Stimulated activated CD8-positive, alpha-beta memory T cell treated with anti-CD3 and anti-CD28 coated beads, Interleukin-4, amount 100 ng/mL, for 1 hour (primary cell): ENCODE measurements at places on chromosomes 16 and 17.
A peak's percentile ranks its signal among the peaks of the same experiment; 100 is the strongest.

DNA sequence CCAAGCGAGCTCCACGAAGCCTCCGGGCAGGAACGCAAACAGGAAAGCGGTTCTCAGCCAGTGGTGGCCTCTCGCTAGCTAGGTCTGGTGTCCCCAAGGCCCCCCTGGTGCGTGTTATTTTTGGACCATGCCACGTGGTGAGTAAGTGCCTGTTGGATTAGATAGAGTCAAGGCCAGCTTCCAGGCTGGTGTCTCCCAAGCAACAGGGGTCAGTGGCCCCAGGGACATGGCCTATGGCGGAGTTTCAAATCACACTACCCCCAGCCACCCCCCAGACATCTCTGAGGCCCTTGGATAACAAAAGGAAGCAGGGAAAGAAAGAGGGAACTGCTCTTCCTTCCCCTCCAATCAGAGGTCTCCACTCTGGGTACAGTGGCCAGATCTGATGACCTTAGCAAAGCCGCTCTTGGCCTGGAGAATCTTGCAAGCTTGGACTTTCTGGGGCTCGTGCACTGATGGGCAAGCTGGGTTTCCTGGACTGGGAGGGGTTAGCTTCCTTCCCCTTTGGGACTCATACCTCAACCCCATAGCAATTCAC is 58.2 kb downstream of the MAF start:
- DNase-seq, result no peak

- DNase-seq, result no peak
Measured at GRCh38 chr16:11389631-11390565, 44.6 kb downstream of the RMI2 start.

GRCh38 chr17:70089513-70090148 is 14.6 kb downstream of the KCNJ16 start:
- no peak for DNase-seq

DNA sequence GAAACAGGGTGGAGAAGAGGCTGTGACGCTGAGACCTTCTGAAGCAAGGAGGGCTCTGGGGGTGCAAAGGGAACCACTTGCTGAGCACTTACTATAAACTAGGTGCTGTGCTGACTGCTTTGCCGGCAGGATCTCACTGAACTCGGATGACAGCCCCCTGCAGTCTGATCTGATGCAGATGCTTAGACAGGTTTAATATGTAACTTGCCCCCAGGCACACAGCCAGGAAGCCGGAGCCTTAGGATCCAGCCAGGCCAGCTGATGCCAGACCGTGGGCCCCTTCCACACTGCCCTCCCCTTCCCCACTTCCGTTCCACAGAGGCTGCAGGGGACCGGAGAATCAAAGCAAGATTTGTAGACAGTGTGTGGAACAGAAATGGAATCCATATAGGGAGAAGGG is 23.1 kb downstream of the SPACA3 start:
- no peak for DNase-seq

DNA sequence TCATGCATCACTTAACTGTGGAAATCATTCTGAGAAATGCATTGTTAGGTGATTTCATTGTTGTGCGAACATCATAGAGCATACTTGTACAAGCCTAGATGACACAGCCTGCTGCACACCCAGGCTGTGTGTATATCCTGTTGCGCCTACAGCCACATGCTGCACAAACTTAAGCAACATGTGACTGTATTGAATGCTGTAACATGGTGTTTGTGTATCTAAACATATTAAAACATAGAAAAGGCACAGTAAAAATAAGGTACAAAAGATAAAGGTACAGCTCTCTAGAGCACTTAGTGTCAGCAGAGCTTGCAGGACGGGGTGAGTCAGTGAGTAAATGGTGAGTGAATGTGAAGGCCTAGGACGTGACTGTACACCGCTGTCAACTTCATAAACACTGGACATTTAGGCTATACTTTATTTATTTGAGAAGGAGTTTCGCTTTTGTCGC is 11.9 kb downstream of the FOXK2 start:
- DNase-seq, result no peak

DNA sequence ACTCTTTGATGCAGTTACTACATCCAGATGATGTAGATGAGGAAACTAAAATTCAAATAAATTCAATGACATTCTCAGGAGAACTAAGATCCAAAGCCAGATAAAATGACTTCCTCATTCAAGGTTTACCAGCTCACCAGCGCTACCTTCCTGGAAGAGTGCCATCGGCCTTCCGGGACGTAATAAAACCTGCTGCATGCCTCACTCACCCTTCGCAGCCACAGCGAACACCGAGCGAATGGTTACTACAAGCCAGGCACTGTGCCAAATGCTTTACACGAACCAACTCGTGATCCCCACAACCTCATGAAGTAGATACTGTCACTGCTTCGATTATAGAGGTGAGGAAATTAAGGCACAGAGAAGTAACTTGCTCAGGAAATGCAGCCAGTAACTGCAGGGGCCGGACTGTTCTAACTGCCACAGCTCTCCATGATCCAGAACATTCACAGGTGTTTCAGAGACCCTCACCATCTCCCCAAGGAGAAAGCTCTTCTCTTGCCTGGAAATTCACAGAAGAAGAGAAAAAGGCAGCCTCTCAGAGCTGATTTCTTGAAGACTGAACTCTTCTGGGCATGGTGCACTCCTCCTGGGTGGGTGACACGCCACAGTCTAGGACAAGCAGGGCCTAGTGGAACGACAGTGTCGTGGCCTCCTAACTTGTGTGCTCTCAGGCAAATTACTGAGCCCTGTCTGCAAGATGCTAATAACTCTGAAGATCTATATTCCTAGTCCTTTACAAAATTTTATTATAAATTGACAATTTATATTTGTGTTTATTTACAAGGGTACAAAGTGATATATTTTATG is 46.8 kb downstream of the HIC1 start:
- DNase-seq, result no peak

GRCh38 chr17:66255112-66255511 is 25.9 kb upstream of the APOH start:
- peak; percentile 7 for DNase-seq

- DNase-seq, result no peak
Measured at GRCh38 chr16:50669741-50670140, 11.4 kb downstream of the SNX20 start.

DNA sequence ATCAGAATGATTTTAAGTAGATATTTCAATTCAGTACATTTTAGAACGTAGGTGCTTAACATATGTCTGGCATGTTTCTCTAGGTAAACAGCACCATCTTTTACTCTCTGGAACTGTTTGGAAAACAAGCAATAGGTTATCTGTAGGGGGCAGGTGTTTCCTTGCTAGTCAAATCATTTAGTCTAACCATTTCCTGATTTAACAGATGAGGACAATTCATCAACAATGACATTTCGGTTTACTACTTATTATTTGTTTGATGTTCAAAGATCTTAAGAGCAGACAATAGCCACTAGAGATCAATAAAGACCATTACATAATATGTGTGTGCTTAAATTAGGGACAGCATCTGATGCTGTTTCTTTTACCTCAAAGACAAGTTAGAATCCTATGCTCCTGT is 173.1 kb downstream of the CEP112 start:
- no peak for DNase-seq

DNA sequence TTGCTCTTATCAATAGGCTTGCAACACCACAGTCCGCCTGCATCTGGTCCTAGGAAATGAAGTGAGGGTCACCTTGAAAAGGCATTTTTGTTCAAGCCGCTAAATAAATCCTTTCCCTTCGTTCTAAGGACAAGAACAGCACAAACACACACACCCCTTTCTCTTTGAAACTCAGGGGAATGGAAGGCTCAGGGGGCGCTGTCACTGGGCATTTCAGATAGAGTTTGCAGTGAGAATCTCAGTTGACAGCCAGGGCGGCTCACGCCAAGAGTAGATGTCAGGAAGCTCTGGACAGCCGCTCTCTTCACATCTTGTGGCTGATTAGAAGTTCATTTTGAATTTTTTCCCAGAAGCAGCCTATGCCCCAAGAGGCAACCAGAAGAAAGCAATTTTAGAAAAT is 39.8 kb downstream of the ABAT start:
- DNase-seq, result no peak

DNA sequence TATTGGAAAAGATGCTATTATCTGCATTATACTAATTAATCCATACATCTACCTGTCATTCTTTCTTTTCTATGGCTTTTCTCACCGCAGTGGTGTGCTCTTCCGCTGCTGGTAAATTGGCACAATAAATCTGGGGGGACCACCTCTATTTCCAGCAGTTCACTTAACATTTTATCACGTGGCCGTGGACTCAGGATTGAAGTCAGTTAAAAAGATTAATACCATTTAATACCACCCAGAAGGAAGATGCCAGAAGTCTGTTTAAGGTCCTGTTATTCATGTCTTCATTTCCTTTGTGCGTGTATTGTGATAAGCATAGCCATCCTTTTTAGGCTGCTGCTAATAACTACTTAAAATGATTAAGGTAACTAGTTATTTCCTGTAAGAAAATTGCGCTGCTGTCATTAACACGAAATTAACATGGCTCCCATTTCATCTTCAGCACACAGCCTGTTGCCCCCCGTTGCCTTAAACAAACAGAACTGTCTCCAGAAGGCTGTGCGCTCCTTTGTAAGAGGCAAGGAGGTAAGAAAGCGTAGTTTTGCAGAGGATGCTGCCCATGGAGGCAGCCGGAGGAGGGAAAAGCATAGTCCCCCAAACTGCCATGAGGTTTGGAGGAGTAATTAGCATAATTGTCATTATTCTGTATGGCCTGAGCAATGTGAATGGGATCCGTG is 414.4 kb downstream of the UTP18 start:
- no peak for DNase-seq

GRCh38 chr17:57636985-57637665 is 108.0 kb downstream of the CCDC182 start:
- no peak for DNase-seq

DNA sequence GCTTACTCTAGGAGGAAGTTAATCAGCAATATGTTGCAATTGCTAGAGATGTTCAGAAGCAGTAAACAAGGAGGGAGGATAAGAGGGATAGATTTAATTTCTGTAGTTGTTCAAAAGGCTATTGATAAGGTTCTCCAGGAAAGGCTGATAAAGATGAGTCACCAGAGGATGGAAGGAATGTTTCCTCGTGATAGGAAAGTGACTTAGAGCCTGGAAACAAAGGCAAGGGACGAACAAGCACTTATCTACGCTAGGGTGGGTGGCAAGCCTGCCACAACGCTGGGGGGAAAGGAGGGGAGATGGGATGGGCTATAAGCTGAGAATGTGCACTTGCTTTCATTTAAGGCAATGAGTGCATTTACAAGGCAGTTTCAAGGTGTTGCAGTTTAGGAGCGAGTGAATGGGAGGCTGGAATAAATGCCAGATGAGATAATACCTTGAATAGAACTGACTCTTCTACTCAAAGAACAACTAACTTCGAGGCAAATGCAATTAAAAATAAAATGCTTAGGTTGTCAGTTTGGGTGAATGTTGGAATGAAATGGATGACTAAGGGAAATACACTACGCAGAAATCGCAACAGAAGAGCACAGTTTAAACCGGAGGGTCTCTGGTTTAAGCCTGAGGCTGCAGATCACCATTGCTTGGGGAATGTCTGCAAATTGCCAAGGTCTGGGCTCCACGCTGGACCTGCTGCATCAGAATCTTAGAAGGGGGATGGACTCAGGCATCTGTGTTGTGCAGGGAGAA is 76.0 kb upstream of the RBBP6 start:
- no peak for DNase-seq

DNA sequence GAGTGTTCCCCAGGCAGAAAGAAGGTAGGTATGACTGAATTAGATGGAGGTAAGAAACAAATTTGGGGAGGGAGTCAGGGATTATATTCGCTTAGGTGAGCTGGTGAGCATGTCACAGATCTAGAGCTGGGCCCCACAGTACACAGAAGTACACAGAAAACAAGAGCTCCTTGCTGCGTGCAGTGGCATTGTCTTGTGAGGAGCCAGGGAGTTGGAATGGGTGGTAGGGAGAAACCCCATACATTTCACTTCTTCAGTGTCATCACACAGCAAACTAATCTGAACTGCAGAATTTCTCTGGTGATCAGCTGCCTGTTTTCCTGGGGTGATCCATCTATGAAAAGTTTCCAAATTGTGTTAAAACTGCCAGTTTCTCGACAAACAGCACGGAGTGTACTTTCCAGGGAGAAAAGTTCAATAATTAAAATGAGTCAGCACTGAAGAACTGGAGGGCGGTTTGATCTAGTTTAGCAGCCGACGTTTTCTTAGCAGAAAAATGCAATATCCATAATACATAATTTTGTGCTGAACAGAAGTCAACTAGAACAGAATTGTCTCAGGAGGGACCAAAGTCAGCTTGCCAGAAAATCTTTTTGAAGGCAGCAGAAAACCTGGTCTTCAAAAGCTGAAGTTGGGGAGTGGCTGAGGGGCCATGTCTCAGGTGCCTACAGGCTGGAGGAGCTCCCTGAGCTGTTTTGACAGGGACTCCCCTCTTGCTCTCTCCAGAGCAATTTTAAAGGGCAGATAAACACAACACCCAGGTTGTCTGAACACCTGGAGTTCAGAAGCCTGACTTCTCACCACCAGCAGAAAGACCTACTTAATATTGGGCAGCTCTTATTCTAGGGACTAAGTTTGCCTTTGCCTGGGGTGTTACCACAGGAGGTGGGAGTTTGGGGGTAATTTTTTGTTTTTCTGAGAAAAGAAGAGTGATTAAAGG is 448.6 kb downstream of the CA10 start:
- no peak for DNase-seq

- DNase-seq, result no peak
Measured at GRCh38 chr17:77973953-77974352, 15.4 kb downstream of the TNRC6C start.

GRCh38 chr16:88455610-88456355 is 2.7 kb downstream of the ZFPM1 start:
- peak; percentile 53 for DNase-seq

DNA sequence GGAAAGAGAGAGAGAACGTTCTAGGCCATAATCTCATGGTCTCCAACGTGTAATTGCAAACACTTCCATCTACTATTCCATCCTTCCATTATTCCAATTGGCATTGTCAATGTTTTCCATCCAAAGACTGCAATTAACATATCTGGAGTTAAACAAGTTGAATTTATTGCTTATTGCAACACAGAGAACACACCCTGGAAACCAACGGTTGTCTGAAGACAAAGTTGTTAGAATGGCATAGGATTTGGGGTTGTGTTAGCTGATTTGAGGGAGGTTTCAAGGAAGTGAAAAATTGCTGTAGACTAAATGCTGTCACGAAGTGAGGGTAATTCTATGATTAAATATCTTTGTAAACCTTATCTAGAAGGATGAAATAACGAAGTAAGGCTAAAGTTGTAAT is 178.8 kb downstream of the CNTNAP4 start:
- no peak for DNase-seq

GRCh38 chr17:75592348-75593020 is 4.9 kb downstream of the MYO15B start:
- no peak for DNase-seq
